Mammary epithelial cell (primary cell): ENCODE measurements at places on chromosomes 1 and 21. TPM values are rescaled to one million over a fixed set of nuclear protein-coding genes. Genes with fewer than 3 reads are reported as not detected.

KCNT2 gene
- not detected in 2 replicates for total RNA-seq

TFF2 gene
- total RNA-seq, result not detected

CNR2 gene
- not detected for total RNA-seq

IGFN1 gene
- total RNA-seq, result 0.61 and 1.7 TPM in 2 replicates

C1orf116 gene
- 94.0 TPM for total RNA-seq

CD244 gene
- total RNA-seq, result not detected

MRAP gene
- total RNA-seq, result not detected

NBPF8 gene
- 10.3 TPM for total RNA-seq

F5 gene
- total RNA-seq, result not detected

GSTM4 gene
- 5.0 TPM for total RNA-seq

PCP4 gene
- total RNA-seq, result not detected in 2 replicates

LEPROT gene
- 88.7 TPM for total RNA-seq

TCHH gene
- total RNA-seq, result not detected
